ENCODE measurements at places on chromosomes 12 and 14.

DNA sequence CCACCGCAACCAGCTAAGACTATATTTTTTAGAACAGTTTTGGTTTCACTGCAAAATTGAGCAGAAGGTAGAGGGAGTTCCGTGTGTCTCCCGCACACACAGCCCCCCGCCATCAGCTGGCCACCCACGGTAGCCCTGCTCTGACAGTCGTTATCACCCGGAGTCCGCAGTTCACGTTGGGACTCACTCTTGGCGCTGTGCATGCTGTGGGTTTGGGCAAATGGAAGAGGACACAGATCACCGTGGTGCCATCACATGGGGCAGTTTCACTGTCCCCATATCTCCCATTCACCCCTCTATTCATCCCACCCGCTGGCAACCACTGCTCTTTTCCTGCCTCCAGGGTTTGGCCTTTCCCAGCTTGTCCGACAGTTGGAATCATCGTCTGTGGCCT is 31.8 kb upstream of the ULK1 start:
- DNase-seq = no peak

DNA sequence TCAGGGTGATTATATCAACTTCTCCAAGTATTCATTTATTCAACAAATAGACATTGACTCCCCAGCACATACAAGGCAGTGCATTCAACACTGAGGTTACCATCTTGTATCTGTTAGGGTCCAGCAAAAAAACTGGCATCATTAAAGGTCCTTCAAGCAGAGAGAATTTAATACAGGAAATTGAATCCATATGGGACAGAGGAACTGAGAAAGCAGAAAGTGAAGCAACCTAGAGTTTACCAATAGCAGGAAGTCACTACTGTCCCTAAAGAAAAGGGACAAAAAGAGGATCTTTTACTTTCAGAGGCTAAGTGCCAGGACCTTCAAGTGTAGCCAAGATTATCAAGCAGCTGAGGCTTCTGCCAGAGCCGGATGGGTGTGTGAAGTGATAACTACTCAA is 237.8 kb upstream of the TBX3 start:
- peak; percentile 6 for DNase-seq

- no peak for DNase-seq
Measured at GRCh38 chr14:102726191-102726949, 50.9 kb upstream of the TRAF3 start.

GRCh38 chr12:32548691-32549281 is 130.3 kb upstream of the DNM1L start:
- no peak for DNase-seq

DNA sequence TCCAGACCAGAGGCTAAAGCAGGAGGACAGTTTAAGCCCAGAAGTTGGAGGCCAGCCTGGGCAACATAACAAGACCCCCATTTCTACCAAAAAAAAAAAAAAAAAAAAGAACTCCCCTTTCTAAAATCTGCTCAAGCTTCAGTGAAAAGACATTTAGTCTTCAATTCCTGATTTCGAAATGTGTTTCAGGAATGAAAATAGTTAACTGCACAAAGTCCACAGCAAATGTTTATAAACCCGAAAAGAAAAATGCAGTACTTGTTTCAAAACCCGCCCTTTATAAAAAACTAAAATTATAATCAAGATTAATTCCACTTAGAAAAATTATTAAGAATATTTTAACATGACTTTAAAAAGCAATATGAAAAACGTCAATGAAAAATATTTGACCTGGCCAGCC is 12.1 kb downstream of the ATXN2 start:
- no peak for DNase-seq

GRCh38 chr12:27982951-27983350 is 10.4 kb upstream of the PTHLH start:
- no peak for DNase-seq

DNA sequence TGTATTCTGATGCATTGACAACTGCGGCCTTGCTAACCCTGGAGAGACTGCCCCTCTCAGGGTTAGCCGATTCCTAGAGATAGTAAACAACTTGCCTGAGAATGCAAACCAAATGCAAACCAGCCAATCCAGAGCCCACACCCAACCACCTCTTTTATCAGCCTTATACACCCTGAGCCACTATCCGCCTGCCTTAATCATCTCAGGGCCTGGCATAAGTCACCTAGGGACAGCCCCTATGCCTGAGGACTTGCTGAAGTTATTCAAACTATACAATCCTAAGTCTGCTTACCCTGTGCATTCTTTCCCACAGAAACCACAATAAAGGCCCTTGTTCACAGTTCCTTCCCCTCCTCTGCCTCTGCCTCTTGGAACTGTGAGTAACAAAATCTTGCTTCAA is 177.2 kb downstream of the KCNA5 start:
- peak; percentile 40 for DNase-seq

GRCh38 chr12:65631621-65632111 is 192.6 kb upstream of the HMGA2 start:
- peak; percentile 96 for DNase-seq

DNA sequence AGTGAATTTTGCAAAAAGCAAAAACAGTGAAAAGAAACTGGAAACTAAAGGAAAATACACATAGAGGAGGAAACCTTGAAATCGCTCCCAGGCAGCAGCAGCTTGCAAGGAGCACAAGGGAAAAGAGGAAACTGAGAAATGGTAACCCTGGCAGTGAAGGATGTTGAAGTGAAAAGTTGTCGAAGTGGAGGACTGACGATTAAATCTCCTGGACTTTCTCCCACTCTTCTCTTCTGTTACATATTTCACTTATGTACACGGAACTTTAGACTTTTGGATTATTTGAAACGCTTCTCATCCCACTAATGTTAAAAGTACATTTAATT is 388.8 kb upstream of the USP15 start:
- no peak for DNase-seq

DNA sequence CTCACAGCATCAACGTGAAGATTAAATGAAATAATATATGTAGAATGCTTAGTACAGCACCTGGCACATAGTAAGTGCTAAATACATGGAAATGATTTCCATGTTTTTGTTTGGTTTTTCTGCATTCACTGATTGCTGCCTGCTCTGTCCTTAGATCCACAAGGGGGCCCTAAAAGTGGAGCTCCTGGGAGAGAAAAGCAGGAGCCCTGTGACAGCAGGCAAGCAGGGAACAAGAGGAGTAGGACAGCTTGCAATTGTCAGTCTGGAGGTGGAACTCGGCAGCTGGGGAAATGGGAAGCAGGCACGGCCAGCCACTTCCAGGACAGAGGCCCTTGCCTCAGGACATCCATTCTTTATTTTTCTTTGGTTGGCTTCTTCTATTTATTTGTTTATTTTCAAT is 292.9 kb downstream of the BMP4 start:
- DNase-seq = no peak

GRCh38 chr14:33349871-33350270 is 411.2 kb downstream of the NPAS3 start:
- no peak for DNase-seq

GRCh38 chr14:23933742-23934128 is 19.8 kb upstream of the DHRS4 start:
- DNase-seq = no peak

- DNase-seq = no peak
Measured at GRCh38 chr12:26798023-26798422, 35.0 kb downstream of the ITPR2 start.

DNA sequence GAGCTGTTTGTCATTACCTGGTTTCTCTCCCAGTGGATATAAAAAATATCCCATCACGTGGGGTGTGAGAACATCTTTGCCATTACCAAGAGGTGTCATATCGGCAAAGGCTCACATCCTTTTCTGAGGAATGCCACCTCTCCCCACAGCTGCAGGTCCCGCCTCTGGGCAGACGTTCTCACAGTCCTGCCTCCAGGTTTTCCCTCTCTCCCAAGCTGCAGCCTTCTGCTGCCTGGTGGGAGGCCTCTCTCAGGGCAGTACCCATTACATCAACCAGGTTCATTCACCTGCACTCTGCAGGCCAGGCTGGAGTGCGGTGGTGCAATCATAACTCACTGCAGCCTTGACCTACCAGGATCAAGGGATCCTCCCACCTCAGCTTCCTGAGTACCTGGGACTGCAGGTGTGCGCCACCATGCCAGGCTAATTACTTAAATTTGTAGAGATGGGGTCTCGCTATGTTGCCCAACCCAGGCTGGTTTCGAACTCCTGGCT is 15.0 kb upstream of the TMEM119 start:
- DNase-seq = peak; percentile 42

GRCh38 chr14:20440882-20441281 is 4.9 kb upstream of the KLHL33 start:
- no peak for DNase-seq

- no peak for DNase-seq
Measured at GRCh38 chr12:77314378-77315052, 249.1 kb upstream of the E2F7 start.

GRCh38 chr14:69662636-69663299 is 51.4 kb downstream of the SUSD6 start:
- no peak for DNase-seq

DNA sequence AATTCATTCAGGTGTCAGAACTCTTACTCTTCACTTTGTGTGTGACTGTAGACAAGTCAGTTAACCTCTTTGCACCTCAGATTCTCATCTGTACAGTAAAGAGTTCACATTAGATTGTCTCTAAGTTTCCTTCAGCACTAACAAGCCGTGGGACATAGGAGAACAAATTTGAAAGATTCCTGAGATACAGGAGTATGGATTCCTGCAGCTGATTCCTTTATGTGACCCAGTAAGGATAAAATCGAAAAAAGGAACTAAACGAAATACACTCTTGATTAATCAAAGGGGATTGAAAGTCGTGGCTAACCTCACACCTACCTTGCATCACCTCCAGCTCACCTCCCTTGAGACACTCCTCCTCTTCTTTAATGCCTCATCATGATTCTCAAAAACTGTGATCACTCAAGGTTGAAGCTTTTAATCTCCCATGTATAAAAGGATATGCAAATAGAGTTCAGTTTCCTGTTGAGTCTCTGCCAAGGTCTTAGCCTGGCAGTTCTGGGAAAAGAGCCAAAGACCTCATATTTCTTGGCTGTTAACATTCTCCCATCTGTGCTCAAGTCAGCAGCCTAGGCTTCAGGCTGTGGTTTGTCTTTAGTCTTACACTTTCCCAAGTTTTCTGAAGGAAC is 156.6 kb downstream of the DAD1 start:
- DNase-seq = peak; percentile 85

- DNase-seq = no peak
Measured at GRCh38 chr12:127654383-127654985, 612.5 kb upstream of the TMEM132C start.

GRCh38 chr12:31897781-31898503 is 61.3 kb upstream of the RESF1 start:
- peak; percentile 16 for DNase-seq

All from RCC 7860 (cell line).